ENCODE measurements at places on chromosomes 11 and 22.

DNA sequence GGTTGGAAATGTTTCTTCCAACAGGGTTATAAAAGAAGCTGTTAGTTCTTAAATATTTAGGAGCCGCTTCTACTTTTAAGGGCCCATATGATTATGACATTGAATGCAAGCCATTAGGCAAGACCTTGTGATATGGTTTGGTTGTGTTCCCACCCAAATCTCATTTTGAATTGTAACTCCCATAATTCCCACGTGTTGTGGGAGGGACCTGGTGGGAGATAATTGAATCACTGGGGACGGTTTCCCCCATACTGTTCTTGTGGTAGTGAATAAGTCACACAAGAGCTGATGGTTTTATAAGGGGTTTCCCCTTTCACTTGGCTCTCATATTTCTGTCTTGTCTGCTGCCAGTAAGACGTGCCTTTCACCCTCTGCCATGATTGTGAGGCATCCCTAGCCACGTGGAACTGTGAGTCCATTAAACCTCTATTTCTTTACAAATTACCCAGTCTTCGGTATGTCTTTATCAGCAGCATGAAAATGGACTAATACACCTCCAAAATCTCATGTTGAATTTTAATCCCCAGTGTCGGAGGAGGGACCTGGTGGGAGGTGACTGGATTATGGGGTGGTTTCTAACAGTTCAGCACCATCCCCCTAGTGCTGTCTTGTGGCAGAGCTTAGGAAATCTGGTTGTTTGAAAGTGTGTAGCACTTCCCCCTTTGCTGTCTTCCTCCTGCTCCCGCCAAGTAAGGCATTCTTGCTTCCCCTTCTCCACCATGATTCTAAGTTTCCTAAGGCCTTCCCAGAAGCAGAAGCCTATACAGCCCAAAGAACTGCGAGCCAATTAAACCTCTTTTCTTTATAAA lies 4.3 kb downstream of the CD59 start:
- no peak for DNase-seq

DNA sequence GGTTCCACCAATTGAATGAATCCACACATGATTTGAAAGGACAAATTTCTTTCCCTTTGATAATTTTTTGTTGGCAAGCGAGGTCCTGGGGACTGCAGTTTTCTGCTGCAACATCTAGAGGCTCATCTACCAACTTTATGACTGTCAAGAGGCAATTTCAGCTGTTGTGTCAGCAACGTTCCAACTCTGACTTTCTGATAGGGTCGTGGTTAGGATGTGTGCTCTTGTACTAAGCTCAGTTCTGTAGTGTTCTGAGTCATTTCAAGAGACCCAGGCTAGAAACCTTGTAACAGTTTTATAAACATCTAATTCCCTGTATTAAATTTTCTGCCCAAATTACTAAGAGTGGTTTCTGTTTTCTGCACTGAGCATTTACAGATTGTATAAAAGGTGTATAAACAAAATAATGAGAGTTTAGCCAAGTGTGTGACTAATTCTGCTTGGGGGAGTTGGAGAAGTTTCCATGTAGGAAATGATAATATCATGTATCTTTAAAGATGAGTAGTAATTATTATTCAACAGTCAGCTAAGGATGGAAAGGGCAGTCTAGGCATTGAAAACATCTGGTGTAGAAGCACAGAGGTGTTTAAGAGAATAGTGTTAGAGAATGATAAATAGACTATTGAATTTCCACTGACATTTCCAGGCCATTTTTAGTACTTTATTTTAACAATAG lies 72.2 kb downstream of the RBMXL2 start:
- DNase-seq = no peak

DNA sequence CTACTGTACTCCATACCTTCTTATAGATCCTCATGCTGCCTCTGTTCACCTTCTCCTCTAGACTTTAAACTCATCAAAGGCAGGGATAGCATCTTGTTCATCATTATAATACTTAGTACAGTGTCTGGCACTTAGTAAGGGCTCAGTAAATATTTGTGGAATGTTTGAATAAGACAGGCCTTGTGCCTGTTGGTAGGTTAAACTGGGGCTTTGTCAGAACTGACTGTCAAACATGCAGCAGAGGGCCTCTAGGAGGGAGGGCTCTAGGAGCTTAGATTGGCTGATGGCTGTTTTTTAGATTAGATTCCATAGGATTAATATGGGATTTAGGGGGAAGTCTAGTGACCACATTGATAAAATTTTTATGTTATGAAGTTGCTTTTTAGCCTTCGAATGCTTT lies 70.8 kb downstream of the RNF169 start:
- DNase-seq = no peak

GRCh38 chr11:35602160-35602793 lies 16.0 kb upstream of the FJX1 start:
- DNase-seq = no peak

- no peak for DNase-seq
Observed at GRCh38 chr22:44543362-44543761, 45.3 kb upstream of the RTL6 start.

- DNase-seq = no peak
Observed at GRCh38 chr22:21728270-21728669, 7.3 kb downstream of the YPEL1 start.

- no peak for DNase-seq
Observed at GRCh38 chr11:131934006-131934405, 563.6 kb downstream of the NTM start.

GRCh38 chr11:19826606-19827005 lies 114.0 kb downstream of the NAV2 start:
- DNase-seq = no peak
